ENCODE measurements at places on chromosomes 11 and 22.

GRCh38 chr22:39273950-39274887, 29.4 kb upstream of the PDGFB start:
- DNase-seq = no peak

DNA sequence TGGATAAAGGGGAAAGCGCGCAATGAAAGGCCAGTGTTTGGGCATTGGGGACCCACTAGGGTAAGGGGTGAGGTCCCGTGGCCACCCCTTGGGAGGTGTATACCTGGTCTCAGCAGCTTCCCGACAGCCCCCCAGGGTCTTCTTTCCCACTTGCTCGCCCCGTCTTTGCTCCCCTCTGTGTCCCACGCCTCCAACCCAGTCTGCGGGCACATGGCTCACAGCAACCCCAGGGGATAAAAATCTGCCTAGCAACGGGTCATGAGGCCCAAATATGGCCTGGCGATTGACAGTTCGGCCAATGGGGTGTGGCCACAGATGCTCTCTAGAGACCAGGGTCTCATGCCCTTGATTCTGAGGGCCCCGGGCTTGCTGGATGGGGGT, 41.6 kb downstream of the AHNAK start:
- no peak for DNase-seq

GRCh38 chr11:19513253-19513652, 199.4 kb upstream of the NAV2 start:
- no peak for DNase-seq

DNA sequence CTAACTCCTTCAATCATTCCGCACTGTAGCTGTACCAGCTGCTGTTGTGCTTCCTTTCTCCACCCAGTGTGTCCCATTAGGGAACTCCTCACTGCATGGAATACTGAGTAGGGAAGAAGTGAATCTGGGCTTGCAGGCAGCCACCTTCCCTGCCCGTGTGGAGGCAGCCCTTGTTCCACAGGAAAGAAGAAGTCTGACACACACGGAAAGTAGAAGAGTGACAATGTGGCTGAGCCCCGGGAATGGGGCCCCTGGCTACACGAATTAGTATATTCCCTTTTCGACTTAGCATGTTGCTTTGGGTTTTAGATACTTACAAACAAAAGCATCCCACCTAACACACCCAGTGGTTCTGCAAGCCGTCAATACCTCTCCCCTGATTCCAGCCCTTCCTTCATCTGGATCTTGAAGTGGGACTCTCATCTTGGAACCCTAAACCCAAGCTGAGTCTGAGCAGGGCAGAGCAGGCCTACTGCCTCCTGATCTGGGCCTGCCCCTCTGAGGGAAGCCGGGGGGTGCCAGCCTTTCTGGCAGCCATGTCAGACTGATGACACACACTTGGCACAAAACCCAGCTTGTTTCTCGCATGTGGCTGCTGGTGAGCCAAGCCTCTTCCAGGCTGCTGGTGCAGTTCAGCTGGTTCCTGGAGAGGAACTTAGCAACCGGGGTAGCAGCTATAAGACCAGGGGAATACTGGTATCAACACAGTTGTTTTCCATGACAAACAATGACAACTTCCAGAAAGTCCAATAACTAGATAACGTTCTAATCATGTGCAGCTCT, 71.6 kb downstream of the C11orf58 start:
- no peak for DNase-seq

DNA sequence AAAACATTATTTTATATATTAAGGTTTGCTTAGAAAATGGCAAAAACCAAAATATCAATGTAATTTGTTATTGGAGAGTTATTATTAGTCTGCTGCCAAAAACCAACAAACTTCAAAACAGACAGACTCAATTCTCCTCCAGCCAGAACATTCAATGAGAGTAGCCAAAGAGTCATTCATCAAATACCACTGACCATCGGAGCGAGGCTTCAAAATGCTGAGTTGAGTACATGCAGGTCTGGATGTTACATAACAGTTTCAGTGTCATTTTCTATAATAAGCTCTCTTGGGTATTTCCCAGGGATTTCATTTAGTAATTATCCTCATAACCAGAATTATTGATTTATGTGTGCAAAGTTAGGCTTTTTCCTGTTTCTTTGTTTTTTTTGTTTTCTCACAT, 42.6 kb downstream of the CHST1 start:
- no peak for DNase-seq

DNA sequence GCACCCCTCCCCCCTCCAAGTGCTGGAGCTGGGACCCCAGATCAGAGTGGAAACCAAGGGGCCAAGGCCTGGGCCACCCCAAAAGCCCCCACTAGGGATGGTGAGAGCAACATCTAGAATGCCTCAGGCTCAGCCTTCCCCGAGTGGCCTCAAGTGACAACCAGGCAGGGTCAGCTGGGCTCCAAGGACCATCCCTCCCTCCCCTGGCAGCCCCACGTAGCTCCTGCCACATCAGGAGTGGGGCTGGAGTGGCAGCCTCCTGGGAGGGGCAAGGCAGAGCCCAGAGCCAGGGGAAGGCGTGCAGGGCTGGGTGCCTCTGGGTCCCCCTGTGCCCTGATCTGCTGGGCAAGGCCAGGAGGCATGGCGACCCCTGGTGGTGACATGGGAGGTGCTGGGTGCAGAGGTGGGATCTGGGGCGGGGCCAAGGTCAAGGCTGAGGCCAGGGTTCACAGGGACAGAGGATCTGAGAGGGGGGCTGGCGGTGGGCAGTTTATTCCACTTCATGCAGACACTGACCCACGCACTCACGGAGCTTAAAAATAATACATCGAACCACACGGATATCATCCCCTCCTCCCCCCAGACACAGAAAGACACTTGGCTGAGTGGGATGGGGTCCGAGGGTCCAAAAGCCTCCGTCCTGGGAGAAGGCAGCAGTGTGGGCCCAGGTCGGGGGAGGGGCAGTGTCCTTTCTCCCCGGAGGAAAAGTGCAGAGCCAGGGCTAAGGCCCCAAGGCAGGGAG, 15.8 kb upstream of the EHD1 start:
- DNase-seq = peak; percentile 89

GRCh38 chr11:95398437-95399112, 167.6 kb upstream of the SESN3 start:
- DNase-seq = no peak

- no peak for DNase-seq
Observed at GRCh38 chr11:70607561-70607960, 209.2 kb downstream of the CTTN start.

DNA sequence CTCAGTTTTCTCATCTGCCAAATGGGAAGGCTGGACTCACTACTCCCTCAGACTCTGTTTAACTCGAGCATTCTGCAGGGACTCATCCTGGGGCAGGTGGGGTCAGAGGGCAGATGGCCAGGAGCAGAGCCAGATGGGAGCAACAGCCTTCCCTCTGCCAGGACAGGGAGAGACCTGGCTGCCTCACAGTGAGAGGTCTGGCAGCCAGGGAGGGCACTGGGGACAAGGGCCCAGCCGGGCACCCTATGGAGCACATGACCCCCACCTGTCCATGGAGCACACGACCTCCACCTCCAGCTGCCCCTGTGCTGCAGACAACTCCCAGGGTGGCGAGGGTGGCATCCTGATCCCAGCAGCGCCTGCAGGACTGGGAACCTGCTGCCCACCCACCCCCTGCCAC, 67.4 kb downstream of the IGLL1 start:
- DNase-seq = no peak

DNA sequence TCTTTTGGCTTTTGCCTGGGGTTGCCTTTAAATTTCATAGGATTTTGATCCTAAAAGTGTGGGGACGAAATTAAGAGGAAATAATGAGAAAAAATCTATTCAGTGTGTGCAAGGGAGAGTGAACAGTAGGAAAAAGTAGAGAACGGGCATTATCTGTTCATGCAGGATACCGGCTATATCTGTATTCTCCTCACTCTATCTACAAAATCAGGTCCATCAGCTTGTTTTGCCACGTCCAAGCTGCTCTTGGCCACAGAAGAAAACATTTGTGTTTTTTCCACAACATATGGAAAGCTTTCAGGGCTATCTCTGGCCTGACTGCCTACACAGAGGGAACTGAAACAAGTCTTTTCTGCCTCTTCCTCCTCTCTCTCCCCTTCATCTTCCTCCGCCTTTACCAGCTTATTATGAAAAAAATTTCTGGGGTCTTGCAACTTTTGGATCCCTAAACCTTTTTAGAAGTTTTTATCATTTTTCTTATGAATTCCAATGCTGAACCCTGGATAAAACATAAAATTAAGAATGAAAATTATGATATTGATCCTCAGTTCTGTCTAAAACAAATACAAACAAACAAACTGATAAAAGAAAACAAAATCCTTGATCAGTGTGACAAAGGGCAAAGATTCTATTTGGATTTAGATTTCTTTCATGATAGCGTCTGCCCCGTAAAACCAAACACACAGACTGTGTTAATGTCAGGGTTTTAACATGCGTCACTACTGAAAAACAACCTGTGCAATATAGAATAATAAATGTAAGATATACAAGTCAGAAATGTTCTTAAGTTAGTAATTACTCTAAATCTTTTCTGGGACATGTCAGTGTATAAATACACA, 219.7 kb downstream of the CNTN5 start:
- no peak for DNase-seq

DNA sequence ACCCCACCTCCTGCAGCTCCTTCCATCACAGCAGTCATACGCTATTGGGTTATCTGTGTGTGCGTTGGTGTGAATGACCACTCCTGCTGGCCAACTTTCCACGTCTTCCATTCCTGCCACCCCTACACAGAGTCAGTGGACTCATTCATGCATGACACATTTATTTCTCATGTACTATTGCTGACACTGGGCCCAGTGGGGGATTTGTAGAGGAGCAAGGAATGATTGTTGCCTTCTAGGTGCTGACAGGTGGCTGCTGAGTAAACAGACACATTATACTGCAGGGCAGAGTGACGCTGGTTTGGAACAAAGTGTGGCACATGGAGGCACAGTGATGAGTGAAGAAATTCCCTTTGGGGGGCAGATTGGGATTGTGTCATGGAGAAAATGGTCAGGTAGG, 113.9 kb downstream of the CCDC81 start:
- DNase-seq = no peak

- DNase-seq = no peak
Observed at GRCh38 chr11:128399251-128400121, 187.9 kb downstream of the ETS1 start.

DNA sequence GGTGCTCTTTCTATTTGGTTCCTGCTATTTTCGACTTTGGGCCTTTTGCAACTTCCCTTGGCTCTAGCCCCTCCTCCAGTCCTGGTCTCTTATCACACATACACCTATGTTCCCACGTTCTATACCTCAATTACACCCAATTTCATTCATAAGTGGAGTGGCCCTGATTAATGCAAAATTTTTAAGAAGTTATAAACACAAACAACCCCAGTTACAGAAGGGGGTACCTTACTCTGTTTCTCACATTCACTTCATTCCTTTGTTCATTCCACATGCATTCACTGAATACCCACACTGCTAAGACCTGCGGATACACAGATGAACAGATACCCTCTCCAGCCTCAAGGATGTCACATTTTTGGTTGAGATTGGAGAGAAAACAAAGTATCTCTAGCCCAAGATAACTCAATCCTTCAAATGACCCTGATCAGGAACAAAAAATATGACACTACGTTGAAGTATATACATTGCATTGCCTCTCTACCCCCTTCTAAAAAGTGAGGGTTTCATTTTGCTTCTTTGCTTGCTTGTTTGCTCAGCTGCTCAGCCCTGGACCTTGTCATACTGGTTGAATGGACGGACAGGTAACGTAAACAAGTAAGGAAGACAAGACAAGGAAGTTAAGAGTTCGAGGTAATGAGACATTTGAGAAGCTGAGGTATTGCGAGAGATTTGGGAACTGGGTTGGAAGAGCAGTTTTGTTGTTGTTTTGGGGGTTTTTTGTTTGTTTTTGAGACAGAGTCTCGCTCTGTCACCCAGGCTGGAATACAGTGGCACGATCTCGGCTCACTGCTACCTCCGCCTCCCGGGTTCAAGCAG, 3.6 kb upstream of the VPS37C start:
- DNase-seq = no peak

- DNase-seq = peak; percentile 30
Observed at GRCh38 chr22:37207981-37208380, 4.3 kb downstream of the SSTR3 start.

- DNase-seq = no peak
Observed at GRCh38 chr22:26162926-26163325, 6.3 kb upstream of the SEZ6L start.

- DNase-seq = no peak
Observed at GRCh38 chr11:67489885-67490726, 7.3 kb downstream of the AIP start.

GRCh38 chr22:41570221-41570620, 9.4 kb downstream of the CSDC2 start:
- DNase-seq = no peak

GRCh38 chr22:44170470-44170869, 10.3 kb upstream of the PARVG start:
- no peak for DNase-seq

GRCh38 chr11:114683007-114683406, 4.7 kb downstream of the NXPE2 start:
- no peak for DNase-seq

DNA sequence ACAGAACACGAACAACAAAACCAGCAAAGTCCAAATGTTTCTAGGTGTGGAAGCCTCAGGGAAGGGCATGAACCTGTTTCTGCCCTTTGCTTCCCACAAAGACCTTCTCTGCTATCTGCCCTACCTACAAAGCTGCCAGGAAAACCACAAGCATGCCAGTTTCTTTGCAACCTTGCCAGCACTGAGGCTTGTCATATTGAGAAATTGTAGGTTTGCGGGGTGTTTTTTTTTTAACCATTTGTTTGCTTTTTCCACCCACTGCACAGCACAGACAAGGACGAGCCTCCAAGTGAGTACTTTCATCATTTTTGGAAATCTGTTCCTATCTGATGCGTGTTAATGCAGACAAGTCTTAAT, 12.8 kb downstream of the PARVG start:
- peak; percentile 11 for DNase-seq

DNA sequence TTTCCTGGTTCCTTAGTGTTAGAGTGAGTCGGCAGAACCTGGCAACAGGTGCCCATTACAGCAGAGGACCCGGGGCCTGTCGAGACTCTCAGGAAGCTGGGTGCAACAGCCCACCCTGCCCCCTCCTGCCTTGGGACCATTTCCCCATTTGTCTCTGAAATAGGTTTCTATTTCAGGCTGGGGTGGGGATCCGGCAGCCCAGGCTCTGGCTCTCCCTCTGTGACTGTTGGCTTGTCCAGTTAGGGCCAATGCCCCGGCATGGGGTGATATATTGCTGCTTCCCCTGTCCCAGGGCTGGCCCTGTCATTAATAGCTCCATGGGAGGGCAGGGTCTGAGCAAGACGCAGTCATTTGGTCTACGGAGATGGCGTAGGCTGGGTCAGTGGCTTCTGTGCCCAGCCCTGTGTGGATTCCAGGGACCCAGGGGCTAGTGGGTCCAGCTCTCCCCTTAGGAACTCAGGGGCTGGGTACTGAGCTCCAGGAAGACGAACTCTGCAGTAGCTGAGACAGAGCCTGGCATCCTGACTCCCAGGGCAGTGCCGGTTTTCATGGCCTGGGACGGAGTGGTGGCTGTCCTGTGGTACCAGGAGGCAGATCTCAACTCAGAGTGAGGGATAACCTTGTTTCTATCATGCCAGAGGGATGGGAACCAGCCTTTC, 2.7 kb downstream of the P2RY6 start:
- no peak for DNase-seq

DNA sequence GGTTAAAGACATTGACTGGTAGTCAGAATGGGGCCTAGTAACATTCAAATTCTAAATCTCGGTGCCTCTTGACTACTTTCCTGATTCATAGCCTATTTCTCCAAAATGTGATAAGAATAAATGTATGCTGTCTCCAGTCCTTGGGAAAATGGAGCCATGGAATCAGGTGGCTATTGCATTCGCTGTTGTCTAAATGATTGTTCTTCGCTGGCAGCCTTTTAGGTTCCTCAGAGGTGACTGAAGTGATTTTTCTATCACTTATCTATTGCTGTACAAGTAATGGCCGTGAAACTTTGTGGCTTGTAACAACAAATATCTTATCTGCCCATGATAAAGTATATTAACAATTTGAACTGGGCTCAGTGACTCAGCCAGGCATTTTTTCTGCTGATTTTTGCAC, 15.4 kb downstream of the SRPRA start:
- DNase-seq = no peak
